ENCODE measurements at places on chromosomes 4 and X.
A peak's percentile ranks its signal among the peaks of the same experiment; 100 is the strongest.

- no peak for DNase-seq
These were observed 10.1 kb upstream of the ARAP2 start for GRCh38 chr4:36254371-36254770.

DNA sequence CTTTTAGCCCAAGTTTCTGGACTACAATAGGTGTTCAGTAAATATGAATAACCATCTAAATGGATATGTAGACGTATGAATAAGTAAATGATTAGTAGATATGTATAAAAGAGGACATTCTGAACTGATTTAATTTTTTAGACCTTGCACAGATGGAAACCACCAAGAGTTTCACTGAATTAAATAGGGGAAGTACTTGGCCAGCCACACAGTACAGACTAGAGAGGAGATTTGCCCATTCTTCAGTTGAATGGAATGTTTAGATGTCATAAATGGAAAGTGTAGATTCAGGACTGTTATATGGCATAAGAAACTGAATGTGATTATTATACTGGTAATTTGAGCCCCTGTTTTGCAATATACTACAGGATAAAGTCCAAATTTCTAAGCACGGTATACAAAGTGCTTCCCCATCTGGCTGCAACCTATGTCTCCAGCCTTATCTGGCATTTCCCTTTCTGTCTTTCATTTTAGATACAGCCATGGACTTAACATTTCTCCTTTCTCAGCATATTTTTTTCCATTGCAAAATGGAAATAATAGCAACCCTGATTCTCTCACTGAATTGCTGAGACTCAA, 137.8 kb upstream of the HS3ST1 start:
- DNase-seq = no peak

DNA sequence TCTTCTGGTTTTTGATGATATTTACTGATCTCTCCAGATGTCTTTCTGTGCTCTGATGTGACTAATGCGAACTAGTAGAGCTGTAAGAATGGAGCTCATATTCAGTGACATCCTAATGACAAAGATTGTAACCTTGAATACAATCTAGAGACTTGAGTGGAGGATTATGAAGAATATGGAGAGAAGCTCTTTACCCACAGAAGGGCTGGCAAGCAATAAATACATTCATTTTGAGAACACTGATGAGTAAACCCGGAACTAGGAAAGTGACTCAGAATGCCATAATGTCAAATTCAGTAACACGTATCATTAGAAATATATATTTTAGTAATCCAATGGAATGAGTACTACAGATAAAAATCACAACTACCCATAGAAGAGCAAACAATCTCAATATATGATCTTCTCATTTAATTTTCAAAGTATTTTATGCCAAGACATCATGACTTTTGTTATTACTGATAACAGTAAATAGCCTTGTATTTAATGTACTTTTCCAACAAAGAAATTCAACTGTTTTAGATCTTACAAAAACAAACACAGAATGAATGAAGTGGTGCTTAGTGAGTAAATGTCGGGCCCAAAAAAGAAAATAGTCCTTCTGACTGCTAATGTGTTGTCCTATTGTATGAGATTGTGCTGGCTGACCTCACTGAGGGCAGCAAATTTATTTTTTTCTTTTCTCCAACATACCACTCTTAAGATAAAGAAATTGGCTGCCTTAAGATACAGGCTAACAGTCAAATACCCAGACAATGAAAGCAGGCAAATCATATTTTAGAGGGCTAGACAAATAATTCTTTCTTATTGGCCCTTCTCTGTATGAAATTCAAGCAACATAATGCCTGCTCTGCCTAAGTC, 49.2 kb upstream of the HDAC8 start:
- DNase-seq = no peak

DNA sequence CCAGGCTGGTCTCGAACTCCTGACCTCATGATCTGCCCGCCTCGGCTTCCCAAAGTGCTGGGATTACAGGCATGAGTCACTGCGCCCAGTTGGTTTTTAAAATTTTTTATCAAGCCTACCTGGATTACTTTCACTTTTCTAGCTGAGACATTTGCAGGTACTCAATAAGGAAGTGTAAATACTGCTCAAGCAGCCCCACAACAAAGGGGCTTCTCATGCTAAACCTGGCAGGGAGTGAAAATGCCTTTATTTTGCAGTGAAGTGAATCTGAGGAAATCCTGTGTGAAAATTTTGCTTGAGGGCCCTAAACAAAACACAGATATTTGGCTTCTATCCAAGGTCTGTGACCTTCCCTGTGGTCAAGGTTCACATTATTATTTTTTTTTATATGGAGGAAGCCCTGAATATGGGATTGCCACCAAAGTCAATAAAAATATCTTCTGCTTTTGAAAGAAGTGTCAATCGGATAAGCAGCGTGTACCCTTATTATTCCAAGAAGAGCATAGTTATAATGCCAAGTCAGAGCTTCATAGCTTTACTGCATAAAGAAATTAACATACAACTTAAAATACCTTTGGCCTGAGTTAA, 481.0 kb downstream of the SH2D1A start:
- DNase-seq = no peak

- DNase-seq = no peak
These were observed 13.4 kb downstream of the NSDHL start for GRCh38 chrX:152844256-152844655.

DNA sequence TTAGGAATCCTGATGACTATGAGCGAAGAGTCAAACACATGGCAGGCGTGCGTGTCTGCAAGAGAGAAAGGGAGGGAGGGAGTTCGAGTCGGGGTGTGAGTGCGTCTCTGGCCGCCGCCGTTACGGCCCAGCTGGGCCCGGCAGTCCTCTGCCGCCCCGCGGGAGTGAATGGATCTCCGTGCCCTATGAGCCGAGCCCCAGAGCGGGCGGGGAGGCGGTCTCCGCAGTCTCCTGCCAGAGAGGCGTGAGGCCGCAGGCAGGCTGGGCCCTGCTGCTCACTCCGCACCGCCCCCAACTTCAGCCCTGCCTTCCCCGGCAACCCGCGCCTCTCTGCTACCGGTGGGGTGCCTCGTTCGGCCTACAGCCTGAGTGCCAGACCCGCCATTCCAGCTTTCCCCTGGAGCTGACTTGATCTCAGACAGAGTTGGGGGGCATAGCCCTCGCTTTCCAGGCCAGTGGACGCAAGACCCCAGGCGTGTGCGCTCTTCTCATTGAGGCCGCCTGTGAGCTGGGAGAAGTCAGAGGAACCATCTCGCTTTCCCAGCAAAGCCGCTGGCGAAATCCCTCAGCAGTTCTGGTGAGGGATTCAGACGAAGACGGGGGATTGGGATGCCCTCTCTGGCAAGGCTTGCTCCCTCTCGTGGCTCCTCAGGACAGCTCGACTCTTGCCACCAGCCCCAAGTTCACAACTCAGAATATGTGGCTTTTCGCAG, 1.4 kb downstream of the SLC16A2 start:
- DNase-seq = no peak

- DNase-seq = no peak
These were observed 107.5 kb downstream of the GABRG1 start for GRCh38 chr4:46016306-46016705.

GRCh38 chrX:21738210-21738949, 19.5 kb downstream of the SMPX start:
- DNase-seq = no peak

- DNase-seq = no peak
These were observed 956 bp downstream of the SORCS2 start for GRCh38 chr4:7193030-7193958.

- DNase-seq = no peak
These were observed 4.3 kb upstream of the NAA15 start for GRCh38 chr4:139297001-139297410.

DNA sequence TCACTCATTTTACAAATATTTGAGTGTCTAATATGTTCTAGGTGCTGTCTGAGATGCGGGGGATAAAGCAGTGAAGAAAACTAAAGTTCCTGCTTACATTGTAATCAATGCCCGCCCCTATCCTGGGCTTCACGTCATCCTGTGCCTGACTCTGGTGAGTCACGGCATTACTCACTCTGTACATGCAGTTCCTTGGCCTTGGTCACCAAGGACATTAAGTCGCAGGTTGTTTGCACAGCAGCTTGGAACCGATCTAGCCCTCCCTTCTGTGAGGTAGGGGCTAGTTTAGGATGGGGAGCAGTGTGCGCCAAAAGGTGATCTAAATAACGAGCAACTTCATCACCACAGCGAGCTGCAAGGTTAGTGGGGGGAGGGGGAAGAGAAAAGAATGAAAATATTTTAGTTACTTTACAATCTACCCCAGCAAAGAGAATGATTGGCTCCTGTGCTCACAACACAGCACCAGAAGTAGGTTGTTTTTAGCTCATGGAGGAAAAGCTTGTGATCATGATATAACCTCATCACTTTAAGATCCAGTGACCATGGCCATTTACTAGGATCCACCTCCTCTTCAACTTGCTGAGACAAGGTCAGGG, 48.0 kb upstream of the HDAC8 start:
- peak; percentile 62 for DNase-seq

DNA sequence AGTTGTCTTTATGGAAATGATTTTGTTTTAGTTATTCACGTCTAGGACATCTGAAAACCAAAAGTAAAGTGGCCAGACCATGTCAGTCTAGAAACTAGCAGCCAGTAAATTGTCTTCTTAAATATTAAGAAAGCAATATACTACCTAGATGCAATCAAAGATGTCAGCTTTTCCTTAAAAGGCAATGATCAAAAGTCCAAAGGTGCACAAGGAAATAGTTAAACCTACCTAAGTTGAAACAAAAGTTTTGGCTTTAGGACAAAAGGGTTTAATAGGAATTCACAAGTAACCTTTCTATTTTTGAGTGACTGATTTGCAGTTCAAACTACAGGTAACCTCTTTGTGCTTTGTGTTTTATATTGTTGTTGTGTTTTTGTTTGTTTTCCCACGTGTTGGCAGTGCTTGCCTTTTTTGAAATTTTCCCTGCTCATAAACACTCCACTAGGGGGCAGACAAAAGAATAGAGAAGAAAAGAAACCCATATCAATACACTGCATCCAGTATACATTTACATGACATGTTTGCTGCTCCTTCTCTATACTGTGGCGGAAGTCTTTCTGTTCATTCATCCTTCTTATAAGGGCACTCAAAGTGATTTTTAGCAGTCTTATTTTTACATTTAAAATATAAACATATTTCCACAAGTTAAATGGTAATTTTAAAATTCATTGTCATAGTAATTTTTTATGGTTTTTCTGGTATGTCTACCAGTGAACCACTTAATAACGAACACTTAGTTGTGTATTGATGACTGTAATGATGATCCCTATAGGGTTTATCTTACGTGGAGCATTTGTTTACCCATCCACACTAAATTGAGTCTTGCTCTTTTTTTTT, 62.7 kb downstream of the GAB1 start:
- DNase-seq = no peak

GRCh38 chr4:86530183-86530582, 63.9 kb upstream of the PTPN13 start:
- no peak for DNase-seq

DNA sequence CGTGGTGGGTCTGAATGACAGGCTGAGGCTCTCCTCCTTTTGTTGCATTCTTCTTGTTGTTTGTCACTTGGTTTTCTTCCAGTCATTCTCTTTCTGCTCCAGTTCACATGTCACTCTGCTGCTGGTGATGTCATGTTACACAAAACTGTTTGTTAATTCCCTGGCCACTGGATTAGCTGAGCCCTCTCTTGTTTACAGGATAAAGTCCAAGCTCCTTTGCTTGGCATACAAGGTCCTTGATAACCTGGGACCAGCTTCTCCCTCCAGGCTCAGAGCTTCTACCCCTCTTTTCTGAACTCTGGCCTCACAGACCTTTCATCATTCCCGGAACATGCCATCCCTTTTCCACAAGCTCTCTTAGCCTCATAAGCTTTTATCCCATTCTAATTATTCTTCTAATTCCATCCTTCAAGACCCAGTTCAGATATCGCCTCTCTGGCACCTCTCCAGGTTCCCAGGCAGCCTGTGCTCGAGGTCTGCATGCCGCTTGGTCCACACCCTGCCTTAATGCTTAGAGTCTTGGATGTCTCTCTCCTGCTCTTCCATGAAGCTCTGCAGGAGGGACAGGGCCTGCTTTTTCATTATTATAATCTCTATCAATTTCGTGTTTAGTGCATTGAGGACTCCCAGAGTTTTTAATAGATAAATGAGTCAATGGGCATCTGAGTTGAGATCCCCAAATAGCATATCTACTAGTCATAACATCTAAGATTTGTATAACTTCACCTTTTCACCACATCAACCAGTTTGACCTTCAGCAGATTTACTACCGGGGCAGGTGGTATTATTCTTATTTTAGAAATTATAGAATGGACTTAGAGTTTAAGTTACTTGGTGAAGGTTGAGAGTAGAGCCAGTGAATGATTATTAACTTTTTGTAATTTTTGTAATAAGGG, 98.7 kb downstream of the TMEM131L start:
- no peak for DNase-seq

- DNase-seq = no peak
These were observed 125.5 kb downstream of the ATG4A start for GRCh38 chrX:108216919-108217571.

- DNase-seq = no peak
These were observed 76.8 kb upstream of the MCF2 start for GRCh38 chrX:139784807-139785206.

- DNase-seq = no peak
These were observed 131.6 kb upstream of the STIM2 start for GRCh38 chr4:26729027-26729426.

DNA sequence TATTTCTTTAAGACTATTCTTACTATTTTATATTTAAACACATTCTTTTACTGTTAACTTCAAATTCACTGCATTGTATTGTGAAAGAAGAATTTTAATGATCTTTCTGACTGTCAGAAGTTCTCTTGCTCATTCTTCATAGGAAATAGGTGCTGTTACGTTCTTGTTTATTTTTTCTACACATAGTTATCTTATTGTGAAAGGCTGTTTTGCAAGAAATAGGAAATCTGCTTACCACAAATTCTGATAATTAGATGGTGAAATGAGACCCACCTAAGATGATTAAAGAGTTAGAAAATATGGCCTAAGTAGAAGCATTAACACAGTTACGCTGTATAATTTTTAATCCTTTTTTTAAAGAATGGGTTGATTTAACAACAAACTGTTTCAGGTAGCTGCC, 316.1 kb upstream of the ZFP42 start:
- no peak for DNase-seq

DNA sequence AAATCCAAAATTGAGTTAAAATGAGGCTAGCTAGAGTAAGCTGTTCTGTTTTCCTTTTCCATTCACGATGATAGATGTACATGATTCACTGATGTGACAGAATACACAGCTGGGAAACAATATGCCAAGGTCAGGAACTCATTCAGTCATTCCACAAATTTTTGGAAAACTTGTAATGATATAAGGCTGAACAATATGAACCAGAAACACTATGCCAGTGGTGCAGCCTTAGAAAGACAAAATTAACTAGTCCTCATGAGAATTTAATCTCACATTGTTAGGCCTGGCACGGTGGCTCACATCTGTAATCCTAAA, 50.0 kb upstream of the NDST3 start:
- no peak for DNase-seq

- peak; percentile 82 for DNase-seq
These were observed 227.7 kb downstream of the BCOR start for GRCh38 chrX:39869846-39870601.

GRCh38 chr4:116942315-116942714, 143.1 kb downstream of the TRAM1L1 start:
- no peak for DNase-seq

GRCh38 chrX:105823092-105823455, 735 bp downstream of the NRK start:
- no peak for DNase-seq
